Sigmoid colon (tissue), 7 donors: ENCODE measurements at places on chromosomes 4 and X.

DNA sequence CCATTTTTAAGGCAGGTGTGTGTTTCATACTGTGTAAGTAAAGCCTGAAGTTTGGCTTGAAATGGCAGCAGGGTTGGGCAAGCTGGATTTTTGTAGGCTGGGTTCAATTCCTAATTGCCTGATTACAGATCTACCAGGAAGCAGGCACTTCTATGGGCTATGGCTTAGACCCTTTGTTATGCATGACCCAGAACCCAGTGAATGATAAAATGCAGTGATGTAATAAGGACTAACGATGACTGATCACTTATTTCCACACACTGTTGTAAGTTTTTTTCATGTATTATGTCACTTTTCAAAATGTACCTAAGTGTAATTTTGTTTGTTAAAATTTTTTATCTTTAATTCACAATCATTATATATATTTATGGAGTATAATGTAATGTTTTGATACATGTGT, 8.6 kb downstream of the LANCL3 start:
- no peak for DNase-seq

GRCh38 chrX:16727637-16728036, 8.2 kb downstream of the SYAP1 start:
- no peak for DNase-seq

- DNase-seq: peak; percentile 68
Observed at GRCh38 chr4:26273616-26273980, 47.2 kb upstream of the RBPJ start.

DNA sequence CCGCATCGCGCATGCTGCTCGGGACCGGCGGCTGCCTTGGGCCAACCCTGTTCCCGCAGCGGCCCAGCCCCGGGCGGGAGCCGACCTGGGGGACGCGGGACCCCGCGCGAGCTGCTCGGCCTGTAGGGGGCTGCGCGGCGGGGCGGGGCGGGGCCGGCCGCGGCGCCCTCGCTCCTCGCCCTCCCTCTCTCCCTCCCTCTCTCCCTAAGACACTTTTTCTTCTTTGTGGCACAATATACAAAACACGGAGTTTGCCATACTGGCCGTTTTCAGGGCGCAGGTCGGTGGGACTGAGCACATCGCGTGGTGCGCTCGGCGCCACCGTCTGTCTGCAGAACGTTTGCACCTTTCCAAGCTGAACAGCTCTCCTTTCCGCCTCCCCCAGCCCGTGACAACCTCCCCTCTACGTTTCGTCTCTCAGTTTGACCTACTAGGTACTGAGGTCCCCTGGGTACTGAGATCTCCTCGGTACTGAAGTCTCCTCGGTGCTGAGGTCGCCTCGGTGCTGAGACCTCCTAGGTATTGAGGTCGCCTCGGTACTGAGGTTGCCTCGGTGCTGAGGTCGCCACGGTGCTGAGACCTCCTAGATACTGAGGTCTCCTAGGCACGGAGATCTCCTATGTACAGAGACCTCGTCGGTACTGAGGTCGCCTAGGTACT, 261.1 kb upstream of the PLCXD1 start:
- peak; percentile 54 for DNase-seq

GRCh38 chr4:10965196-10965595, 280.6 kb upstream of the CLNK start:
- no peak for DNase-seq

GRCh38 chr4:88675543-88675942, 22.1 kb downstream of the NAP1L5 start:
- no peak for DNase-seq

- DNase-seq: no peak
Observed at GRCh38 chr4:39029752-39030694, 2.2 kb downstream of the TMEM156 start.

GRCh38 chr4:169677150-169677748, 56.9 kb downstream of the CLCN3 start:
- DNase-seq: no peak

GRCh38 chr4:105274090-105274489, 127.4 kb downstream of the TET2 start:
- DNase-seq: no peak

- DNase-seq: peak; percentile 45
Observed at GRCh38 chr4:2069161-2069971, 10.2 kb downstream of the NAT8L start.

DNA sequence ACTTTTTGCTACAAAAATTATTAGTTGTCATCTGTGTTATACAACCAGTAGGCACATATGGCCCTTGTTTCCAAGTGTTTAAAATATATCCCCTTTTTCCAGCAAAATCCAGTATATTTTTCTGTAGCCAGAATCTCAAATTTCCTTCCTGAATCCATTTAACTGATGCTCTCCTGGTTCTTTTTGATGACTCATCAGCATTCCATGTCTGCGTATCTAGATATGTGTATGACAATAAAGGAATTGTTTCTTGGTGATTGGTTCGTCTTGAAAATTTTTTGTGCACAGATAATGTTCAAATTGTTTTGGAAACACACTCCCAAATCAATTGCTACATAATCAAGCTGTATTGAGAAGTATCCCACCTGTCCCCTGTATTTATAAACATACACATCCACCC, 98.3 kb downstream of the ITM2A start:
- no peak for DNase-seq

DNA sequence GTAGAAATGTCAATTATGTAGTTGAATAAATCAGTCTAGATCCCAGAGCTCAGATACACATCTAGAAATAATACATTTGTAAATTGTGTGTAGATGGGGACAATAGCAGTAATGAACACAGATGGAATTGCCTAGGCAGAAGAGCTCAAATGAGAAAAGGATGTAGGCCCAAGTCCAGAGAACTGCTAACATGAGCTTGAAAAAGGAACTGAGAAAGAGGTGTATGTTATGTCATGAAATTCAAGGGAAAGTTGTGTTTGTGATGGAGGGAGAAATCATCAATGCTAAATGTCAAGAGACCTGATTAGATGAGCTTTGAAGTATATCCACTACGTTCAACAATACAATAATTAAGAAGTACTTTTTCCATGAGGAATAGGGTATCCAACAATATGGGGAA, 376.6 kb upstream of the ATOH1 start:
- DNase-seq: no peak

DNA sequence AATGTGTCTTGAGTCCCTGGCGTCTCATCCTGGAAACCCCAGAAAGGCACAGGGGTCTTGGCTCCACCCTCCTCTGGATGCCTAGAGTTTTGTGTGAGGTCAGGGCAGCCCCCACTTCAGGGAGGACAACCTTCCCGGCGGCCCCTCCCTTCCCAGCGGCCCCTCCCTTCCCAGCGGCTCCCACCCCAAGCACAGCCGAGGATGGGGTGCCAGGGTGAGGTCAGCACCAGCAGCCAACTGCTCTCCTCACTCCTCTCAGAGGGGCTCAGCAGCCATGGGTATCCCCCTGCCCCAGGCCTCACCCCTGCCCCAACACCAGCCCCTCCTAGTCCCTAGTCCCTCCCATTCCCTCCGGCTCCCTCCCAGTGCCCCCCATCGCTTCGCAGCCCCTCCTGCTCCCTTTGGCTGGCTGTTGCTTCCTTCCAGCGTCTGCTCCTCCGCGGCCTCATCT, 17.4 kb downstream of the DGKQ start:
- peak; percentile 55 for DNase-seq
